Activated CD8-positive, alpha-beta memory T cell treated with anti-CD3 and anti-CD28 coated beads, Interleukin-2, amount 50 U/mL, for 4 hours (primary cell): ENCODE measurements at places on chromosomes 3 and 15.

GRCh38 chr15:67120009-67120838 lies 54.8 kb downstream of the SMAD3 start:
- no peak for DNase-seq

- no peak for DNase-seq
Measured at GRCh38 chr15:99967841-99968371, 234.7 kb upstream of the LYSMD4 start.

DNA sequence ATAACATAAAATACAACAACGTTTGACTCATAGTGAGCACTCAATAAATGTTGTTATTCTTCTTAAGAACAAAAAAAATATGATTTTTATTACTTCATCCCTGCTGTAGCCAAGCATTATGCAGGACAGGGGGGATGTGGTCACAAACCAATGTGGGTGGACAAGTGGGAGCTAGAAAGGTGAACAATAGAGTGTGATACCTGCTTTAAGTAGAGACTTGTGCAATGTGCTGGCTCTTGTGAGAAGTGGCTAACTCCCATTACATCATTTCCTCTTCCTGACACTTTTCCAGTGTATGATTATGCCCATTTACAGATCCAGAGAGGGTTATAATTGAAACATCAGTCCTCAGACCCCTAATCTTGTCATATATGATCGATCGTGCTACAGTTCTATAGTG lies 193.6 kb downstream of the UBE2E2 start:
- DNase-seq: no peak

DNA sequence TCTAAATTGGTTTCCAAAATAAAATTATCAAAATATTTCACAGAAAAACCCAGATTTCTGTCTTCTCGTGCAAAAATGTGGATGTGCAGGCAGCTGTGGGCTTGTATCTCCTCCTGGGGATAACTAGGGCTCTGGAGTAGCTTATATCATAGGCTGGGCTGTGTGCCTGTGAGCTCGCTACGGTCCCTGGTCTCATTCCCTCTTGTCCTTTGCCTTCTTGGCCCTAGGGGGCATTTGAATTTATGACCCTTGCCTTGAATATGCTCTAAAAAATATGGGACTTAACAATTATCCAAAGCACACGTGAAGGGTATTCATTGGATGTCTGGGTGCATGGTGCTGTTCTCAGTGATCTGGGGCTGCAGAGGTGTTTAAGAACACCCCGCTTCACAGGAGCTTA lies 132.6 kb downstream of the PDZRN3 start:
- no peak for DNase-seq

GRCh38 chr15:47505712-47506328 lies 211.5 kb upstream of the SEMA6D start:
- DNase-seq: no peak
